Activated T-helper 2 cell treated with anti-CD3 and anti-CD28 coated beads, Interferon-gamma antibody, Interleukin-2, Interleukin-4, amounts not matched to agents 10 μg/mL and 5 μg/mL and 100 μg/mL, durations not matched to agents 14 hours and 24 hours and 36 hours (primary cell): ENCODE measurements at places on chromosomes 7 and 10.

- no peak for DNase-seq
These were observed 64.2 kb upstream of the DKK1 start for GRCh38 chr10:52249850-52250395.

GRCh38 chr7:47422611-47423010 is 159.3 kb downstream of the TNS3 start:
- DNase-seq = no peak

DNA sequence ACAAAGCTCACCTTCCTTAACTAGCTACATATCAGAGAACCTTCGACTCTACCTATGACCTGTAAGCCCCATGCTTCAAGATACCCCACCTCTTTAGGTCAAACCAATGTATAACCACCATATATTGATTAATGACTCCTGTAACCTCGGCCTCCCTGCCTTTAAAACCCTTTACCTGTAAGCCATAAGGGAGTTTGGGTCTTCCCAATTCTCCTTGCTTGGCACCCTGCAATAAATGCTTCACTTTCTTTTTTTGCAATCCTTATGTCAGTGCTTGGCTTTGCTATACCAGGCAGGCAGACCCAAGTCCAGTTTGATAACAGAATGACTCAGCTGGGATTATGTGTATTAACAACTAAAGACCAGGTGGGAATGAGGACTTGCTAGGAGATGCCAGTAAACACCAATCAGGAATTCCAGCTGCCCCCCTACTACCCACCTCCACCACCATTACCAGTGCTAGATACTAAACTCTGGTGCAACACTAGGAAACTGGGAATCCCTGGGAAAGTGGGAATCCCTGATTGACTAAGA is 22.0 kb upstream of the SLC35G1 start:
- DNase-seq = no peak

GRCh38 chr7:124800386-124800785 is 34.8 kb upstream of the GPR37 start:
- no peak for DNase-seq

DNA sequence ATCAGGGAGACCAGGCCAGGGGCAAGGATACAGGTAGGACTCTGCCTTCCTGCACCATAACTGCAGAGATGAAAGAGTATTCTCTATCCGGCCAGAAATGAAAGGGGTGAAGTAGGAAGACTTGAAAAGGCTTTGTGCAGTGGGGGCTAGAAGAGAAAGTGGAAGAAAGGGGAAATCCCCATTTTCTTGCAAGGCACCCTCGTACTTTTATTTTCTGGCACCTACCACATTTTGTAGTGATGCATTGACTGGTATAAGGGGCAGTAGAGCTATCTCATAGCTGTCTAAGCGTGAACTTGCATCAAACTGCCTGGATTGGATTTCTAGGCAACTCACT is 752 bp upstream of the CAMK2G start:
- DNase-seq = peak; percentile 44

GRCh38 chr7:355568-355967 is 65.6 kb downstream of the FOXL3 start:
- DNase-seq = no peak

- no peak for DNase-seq
These were observed 226.4 kb upstream of the KLF14 start for GRCh38 chr7:130960208-130960988.

DNA sequence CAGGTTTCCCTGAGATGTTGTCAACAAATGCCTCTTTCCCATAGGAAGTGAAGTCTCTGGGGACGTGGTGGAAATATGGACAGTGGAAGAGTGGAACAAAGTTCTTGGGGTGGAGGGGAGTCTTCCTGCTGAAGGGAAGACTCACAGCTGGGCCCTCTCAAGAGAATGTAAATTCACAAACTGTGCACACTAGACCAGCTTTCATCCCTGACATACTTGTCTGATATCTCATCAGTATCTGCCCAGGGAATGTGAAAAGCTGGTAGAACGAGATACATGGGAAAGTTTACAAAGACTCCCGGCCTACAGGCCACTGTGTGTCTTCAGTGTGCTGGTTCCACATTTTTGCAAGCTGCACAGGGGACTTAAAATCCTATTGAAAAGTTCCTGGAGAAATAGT is 16.7 kb upstream of the CCDC3 start:
- DNase-seq = no peak

DNA sequence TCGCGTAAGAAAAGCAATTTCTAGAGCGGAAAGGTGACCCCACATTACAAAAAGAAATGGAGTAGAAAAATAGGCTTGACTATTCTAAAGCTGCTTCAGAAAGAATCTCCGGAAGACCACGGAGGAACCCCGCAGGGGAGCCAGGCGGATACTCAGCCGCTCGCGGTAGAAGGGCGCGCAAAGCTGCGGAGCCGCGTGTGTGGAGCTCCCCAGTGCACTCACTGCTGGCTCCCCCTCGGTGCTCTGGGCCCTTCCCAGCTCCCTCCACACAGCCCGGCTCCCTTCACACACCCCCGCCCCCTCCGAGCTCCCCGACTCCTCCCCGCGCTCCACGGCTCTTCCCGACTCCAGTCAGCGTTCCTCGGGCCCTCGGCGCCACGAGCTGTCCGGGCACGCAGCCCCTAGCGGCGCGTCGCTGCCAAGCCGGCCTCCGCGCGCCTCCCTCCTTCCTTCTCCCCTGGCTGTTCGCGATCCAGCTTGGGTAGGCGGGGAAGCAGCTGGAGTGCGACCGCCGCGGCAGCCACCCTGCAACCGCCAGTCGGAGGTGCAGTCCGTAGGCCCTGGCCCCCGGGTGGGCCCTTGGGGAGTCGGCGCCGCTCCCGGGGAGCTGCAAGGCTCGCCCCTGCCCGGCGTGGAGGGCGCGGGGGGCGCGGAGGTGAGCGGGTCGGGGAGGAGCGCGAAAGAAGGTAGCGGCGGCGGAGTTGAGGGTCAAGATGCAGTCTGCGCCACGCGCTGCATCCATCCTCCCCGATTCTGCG is at the start of gene STEAP2:
TSS of gene STEAP2 (plus strand) at position 350 of the 758 bp plus-strand sequence. CDS start 13,343 bp downstream, outside the sequence.
- DNase-seq = no peak

GRCh38 chr7:152556013-152556755 is 119.8 kb downstream of the XRCC2 start:
- no peak for DNase-seq

- no peak for DNase-seq
These were observed 5.6 kb upstream of the AHR start for GRCh38 chr7:17292843-17293242.

- DNase-seq = no peak
These were observed 43.1 kb upstream of the EN2 start for GRCh38 chr7:155414547-155415492.

DNA sequence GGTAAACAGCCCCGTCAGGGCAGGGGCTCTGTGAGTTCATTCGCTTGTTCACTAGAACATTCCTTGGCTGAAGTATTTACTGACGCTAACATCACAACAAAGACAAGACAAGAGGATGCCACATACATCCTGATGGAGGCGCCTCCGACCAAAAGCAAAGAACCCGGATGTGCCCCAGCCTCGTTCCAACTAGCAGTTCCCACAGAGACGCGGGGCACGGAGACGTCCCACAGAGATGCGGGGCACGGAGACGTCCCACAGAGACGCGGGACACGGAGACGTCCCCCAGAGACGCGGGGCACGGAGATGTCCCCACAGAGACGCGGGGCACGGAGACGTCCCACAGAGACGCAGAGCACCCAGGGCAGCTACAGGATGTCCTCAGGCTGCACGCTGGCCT is 35.4 kb upstream of the CFAP46 start:
- DNase-seq = no peak

DNA sequence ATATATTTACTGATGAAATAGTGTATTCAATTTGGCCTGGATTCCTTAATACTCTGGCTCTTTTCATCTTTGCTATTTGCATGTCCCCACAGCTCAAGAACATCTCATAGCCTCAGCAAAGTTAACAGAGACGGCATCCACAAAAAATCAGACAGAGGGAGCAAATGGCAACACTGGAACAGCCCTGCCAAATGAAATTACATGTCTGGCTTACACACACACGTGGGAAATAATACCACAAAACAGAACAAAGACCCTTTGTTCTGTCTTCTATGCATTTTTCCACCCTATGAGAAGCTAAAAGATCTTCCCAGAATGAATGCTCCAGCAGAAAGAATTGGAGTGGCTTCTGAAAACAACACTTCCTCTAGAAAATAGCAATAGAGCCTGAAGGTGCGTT is 139.5 kb downstream of the ALOX5 start:
- no peak for DNase-seq

GRCh38 chr7:14738086-14738485 is 164.5 kb downstream of the DGKB start:
- DNase-seq = no peak

- DNase-seq = no peak
These were observed 149.0 kb upstream of the FGFR2 start for GRCh38 chr10:121747163-121747775.

DNA sequence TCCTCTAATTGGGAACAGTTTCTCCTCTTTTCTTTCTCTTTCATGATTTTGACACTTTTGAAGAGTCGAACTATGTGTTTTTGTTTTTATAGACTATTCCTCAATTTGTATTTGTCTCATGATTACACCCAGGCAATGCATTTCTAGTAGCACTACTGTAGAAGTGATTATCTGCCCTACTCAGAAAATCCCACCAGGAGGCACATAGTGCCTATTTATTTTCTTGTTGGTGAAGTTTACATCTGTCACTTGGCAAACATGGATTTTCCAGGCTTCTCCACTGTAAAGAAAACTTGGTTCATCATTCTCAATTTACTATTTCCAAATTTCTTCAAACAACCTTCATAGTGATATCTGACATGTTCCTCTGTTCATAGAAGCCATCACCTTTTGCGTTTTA is 893.9 kb downstream of the CCSER2 start:
- DNase-seq = no peak

DNA sequence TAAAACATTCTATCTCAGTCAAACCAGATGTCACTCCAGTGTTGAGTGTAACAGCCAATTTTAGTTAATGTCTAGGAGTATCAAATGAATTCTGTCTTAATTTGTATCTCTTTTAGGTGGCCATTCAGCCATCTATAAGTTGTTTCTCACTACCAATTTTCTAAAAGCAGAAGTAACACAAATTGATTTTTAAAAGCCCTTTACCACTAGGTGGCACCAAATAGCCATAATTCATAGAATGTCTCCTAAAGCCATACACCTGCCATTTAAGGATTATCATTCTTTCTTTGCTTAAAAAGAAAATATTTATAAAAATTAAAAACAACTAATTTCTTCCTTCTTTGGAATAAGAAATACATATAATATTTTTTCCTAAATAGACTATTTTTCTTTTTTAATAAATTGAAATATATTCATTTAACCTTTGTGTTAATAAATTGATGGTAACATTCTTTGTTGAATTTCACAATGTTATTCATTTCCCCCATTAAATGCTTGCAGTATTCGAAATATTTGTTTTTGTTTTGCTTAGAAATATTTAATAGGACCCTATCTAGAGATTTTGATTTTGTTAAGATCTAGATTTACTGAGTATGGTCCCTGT is 107.8 kb upstream of the PPP1R3A start:
- DNase-seq = no peak

DNA sequence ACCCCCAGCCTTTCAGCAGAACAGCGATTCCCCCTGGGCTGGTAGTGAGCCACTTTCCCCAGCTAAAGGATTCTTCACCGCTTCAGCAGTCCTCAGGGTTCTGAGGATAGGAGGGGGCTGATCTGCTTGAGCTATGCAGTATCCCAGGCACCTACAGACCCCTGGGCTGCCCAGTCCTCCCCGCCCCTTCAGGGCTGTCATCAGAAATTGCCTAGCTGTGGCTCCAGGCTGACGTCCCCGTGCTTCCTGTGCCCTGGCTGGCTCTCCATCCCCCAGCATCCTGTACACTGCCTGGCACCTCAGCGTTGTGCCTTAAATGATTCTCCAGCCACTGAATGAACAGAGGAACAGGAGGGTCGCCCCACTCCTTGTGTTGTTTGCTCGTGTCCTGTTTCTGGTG is 38.4 kb upstream of the CDH23 start:
- DNase-seq = no peak

GRCh38 chr7:49398746-49399145 is 374.7 kb upstream of the VWC2 start:
- DNase-seq = no peak

DNA sequence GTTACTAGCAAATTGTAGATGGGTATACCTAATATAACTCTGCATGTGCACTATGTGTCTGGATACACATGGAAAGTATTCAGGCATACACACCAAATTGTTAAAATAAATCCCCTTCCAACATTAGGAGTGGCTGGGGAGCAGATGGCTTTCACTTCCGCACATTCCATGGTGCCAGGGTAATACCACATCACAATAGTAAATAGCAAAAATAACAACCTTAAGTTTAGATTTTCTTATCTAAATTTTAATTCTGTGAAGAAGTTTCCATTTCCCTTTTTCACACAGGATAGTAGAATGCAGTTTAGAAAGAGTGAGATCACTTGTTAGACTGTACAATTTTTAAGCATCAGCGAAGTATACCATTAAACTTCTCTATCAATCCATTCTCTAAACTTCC is 5.8 kb upstream of the ALOX5 start:
- DNase-seq = no peak

DNA sequence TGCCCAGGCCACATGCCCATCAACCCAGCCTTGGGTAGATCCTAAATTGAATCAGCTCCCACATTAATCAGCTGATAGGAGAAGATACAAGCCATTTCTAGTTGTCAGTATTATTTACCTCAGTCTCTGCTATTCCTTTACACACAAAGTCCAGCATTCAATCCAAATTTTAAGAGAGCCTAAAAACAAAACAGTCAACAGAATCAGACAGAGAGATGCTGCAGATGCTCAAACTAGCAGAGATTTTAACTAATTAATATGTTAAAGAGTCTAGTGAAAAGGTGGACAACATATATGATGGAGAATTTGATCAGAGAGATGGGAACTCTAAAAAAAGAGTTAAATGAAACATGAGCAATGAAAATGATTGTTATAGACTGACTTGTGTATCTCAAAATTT is 14.4 kb upstream of the IL15RA start:
- DNase-seq = no peak

DNA sequence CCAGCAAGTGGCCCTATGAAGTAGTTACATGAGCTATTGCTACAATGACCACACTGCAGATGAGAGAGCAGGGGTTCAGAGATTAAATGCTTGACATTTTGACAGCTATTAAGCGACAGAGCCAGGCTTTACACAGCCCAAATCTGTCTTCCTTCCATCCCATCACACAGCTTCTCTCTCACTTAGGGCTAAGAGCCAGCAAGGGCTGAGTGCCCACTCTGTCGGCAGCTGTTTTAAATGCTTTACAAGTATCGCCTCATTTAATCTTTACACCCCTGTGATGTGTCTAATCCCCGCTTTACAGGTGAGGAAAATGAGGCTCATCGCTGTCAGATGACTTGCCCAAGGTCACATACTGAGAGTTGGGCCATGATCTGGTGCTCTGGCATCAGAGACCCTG is 15.2 kb upstream of the OPALIN start:
- no peak for DNase-seq

DNA sequence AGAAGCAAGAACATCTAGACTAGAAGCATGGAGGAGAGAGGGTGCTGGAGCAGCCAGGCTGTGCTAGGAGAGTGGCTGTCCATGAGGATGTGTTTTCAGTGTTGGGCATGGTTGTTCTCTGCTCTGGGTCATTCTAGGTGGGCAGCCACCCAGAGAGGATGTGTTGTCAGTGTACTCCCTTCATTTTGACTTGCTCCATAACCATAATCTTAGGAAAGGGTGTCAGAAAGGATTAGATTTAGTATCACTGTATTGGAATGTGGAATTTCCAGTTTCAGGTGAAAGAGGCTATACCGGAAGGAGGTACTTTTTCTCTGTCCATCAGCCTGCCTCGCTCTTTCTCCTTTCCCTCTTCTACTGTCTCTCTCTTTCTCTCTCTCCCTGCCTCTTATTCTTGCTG is 474.5 kb upstream of the PODXL start:
- DNase-seq = no peak

- DNase-seq = no peak
These were observed 13.0 kb downstream of the MCMBP start for GRCh38 chr10:119859420-119860258.
